ENCODE measurements at places on chromosomes 2 and 18.

DNA sequence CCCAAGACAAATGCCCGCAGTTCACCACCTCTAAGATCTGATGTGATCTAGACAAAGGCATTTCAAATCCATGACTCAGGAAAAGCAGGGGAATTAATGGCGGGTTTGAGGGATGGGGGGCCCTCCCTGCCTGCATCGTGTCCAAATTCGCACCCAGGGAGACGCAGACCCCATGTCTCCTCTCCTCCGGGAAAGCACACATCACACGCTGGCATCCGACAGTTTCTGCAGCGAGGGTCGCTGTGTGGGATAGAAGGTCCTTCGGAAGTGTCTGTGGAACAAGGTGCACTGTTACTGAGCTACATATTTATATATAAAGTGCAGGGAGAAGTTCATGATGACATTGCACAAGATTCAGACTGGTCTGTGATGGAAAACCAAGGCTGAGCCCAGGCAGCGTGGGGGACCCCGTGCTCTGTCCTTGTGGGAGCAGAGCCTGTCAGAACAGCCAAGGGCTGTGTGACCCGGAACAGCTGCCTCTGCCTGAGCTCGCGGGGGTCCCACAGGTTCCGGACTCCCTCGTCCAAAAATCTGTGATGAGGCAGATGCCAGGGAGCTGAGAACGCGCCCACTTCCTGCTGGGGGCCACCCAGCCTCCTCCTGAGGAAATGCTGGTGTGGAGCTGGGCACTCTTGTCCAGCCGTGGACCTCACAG, 82.3 kb upstream of the CTDP1 start:
- DNase-seq, result peak; percentile 24

DNA sequence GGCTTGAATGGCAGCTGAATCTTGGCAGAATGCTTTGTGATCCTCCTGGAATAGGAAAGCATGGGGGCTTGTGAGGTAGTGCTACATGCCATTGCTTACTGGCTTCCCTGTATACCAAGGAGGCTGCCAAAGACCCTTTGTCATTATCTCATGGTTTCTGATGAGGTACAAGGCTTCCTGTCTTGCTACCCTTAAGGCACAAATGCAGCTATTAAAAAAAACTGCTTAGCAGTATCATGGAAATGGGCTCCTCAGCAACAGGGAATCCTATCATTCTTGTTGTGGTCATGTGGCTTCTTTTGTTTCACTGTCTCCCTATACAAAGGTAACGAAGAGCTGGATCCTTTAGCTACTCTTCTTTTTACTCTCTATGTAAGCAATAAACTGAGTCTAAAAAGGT, 6.6 kb upstream of the KANSL1L start:
- DNase-seq, result no peak

- no peak for DNase-seq
These were observed 575.6 kb downstream of the CPS1 start for GRCh38 chr2:211132046-211132445.

DNA sequence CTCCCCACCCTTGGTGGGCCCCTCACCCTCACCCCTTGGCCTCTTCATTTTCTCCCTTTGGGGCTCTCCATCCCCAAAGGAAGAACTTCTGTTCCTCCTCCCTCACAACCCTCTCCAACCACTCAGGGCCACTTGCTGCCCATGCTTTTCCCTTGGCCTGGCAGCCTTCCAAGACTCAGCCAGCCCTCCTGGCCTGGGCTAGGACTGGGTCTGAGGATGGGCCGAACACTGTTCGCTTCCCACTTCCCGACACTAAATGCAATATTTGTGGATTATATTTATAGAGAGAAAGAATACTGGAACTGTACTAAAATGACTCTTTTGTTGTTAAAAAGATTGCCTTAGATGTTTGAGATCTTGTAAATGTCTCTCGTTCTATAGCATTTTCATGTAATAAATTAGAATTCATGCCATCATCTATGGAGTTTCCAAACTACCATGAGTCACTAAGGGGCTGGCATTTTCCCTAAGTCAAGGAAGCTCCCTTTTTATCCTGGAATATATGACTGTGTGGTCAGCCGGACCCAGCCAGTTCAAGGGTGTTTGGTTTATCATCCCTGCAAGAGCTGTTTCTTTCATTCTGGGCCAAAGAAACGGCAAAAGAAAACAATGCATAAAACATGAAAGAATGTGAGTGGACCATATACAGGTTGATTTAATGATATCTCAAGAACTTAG, 3.8 kb downstream of the CXCR2 start:
- DNase-seq, result no peak

- DNase-seq, result no peak
These were observed 4.0 kb downstream of the ALPP start for GRCh38 chr2:232382331-232383225.

DNA sequence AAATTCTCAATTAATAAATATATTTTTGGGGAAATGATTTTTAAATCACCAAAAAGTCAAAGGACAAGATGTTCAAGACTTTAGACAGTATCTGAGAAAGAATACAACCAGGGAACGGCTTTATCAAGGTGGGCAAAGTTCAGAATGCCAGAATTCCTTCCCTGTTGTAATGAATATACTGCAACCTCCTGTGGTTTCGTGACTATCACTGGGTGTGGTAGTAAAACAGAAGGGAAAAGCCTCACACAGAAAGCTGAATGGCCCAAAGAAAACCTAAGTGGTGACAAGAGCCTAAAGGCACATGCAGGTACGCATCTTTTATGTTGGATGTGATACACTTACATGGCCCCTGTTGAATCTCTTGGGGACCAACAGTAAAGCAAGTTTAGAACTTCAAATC, 37.1 kb downstream of the MBD2 start:
- no peak for DNase-seq

GRCh38 chr2:208297961-208298360, 31.9 kb downstream of the PIKFYVE start:
- DNase-seq, result no peak

DNA sequence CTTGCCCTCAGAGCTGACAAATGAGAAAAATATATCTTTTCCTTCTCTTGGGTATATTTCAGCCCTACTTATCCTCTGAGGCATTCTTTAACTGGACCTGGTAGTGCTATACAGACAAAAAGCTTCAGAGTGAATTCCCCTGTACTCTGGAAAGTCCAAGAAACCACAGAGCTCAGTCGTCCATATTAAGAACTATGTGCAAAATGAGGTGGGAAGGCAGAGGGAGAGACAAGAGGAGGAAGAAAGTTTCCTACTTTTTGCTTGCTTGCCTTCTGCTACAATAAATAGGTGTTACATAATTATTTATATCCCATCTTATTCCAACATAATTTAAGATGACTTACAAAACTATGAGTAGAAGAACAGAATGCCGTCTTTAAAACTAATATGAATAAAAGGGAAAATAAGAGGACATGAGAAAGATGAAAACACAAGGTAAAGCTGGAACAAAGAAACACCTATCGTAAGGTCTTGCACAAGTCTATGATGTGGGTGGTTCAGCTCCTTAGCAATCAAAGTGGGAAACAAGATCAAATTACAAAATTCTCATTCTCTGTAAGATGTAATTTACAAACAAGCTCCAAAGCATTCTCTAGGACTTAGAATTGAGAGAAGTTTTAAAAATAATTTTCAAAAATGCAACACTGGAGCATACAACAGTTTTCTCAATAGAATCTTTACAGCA, 97.9 kb downstream of the BAZ2B start:
- DNase-seq, result no peak

- DNase-seq, result no peak
These were observed 166.7 kb upstream of the GLI2 start for GRCh38 chr2:120568975-120569268.
